ENCODE measurements at places on chromosomes 2 and 18.

DNA sequence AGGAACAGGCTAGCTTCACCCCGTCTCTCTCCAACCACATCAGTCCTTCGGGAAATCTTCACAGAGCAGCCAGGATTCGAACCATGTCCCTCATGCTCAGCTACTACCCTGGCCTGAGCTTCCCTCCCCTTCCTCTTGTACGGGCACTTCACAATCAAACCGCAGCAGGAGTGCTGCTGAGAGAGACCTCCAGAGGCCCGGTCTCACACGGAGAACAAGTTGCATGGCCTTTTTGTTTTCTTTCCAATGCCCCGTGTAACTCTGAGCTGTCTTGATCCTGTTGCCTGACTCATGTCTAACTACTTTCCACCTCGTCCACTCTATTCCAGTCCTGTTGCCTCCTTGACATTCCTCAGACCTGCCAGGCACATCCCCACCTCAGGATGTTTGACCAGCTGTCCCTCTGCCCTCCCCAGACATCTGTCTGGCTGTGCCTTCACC is 25.4 kb downstream of the FBLN7 start:
- no peak for DNase-seq

DNA sequence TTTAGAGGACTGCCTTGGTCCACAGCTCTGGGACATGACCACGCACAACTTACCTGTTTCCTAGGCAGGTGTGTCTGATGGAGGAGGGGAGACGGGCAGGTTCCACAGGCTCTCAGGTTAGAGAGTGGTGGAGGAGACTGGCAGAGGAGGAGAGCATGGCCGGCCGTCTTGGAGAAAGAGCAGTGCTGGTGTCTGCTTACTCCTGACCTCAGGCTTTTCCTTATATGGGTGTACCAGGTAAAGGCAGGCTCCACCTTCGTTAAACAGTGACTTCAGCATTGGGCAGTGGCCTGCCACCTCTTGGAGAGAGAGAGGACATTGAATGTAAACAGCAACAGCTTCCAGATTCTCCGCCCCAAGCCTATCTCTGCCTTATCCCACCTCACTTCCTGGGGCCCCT is at the start of gene CAPN13:
TSS of gene CAPN13 (minus strand) at position 198 of the 400 bp plus-strand sequence. CDS start 20,121 bp downstream, outside the sequence.
- no peak for DNase-seq

- no peak for DNase-seq
Measured at GRCh38 chr2:201648-202433, 62.0 kb downstream of the SH3YL1 start.

DNA sequence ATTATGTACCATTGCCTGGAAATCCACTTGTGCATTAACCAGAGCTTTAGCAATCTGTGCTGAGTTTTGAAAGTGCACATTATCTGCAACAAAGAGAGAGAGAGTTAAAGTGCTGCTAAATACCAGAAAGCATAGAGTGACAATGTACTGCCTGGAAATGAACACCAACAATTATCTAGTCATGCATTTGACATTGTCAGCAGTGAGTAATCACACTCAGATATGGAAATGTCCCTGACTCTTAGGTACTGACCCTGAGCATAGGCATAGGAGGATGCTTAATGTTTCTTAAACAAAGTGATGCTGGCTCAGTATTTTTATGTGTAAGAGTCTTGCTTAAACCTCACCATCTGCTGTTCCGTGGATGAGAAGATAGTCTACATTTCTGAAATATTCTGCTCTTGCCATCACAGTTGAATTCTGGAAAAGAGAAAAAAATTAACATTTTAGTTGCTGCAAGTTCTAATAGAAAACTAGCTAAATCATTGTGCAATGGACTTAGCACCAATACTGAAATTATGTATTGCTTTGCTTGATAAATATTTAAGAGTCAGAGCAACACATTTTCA is 20.8 kb upstream of the GCG start:
- no peak for DNase-seq

DNA sequence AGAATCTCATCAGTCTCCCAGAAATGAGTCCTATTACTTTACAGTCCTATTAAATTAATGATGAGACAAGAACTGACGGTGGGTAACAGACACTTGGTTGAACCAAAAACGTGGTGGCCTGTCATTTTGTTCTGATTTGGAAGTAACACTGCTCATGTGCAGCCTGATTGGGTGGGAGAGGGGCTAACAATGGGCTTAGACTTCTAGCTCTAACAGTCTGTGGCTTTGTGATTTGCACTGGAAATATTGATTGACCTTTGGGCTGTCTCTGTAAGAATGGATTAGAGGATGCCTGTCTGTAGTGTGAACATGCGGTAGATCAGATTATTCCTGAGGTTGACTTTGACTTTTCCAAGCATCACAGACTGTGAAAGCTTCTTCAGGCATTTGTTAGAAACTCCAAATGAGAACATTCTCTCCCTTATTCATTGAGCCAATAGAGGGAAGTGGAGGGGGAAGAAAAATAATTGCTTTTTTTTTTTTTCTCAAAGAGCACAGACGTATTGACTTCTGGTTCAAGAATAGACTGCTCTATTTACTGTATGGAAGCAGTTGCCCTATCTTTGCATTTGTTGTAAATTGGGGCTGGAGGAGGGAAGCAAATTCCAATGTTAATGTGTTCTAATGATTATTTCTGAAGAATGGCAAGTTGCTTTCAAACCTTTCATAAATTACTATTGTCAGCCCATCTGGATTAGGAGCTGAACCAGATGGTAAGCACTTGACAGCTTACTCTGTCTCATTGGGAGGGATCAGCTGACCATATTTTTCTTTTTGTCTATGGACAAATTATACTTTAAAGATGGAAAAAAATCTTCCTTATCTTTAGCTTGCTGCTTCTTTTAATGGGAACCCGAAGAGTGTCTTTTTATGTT is 85.8 kb upstream of the TTN start:
- no peak for DNase-seq

- DNase-seq: no peak
Measured at GRCh38 chr2:20433249-20433648, 13.6 kb upstream of the RHOB start.

- DNase-seq: peak; percentile 88
Measured at GRCh38 chr2:140695155-140695554, 1435.7 kb downstream of the LRP1B start.

DNA sequence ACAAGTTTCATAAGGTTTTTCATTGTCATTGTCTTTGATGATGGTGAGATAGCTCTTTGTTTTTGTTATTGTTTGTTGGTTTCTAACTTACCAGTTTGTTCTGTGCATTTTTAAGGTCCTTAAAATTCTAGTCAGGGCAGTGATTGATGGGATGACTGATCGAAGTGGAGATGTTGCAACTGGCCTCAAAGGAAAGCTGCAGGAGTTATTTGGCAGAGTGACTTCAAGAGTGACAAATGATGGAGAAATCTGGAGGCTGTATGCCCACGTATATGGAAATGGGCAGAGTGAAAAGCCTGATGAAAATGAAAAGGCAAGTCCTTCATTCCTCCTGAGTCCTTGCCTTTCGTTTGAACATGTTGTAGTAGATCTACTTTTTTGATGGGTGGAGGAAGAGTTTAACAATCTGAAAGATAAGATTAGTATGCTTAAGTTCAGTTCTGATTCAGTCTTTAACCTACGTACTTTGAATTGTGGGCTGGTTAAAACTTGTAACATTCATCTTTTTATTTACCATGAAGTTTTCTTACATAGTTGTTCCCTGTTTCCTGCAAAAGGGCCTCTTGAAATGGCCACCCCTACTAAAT is 135.8 kb upstream of the LTBP1 start:
- DNase-seq: no peak

GRCh38 chr2:587087-587960 is 89.9 kb downstream of the TMEM18 start:
- DNase-seq: no peak

GRCh38 chr2:202910698-202911097 is 775 bp downstream of the WDR12 start:
- DNase-seq: no peak

DNA sequence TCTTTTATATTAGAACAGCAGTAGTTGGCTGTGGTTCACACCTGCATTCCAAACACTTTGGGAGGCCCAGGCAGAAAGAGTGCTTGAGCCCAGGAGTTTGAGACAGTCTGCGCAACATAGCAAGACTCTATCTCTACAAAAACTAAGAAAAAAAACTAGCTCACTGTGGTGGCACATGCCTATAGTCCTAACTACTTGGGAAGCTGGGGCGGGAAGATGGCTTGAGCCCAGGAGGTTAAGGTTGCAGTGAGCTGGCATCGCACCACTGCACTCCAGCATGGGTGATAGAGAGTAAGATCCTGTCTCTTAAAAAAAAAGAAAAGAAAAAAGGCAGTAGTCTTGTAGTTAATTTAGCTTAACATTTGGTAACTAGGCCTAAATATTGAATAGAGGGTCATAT is 136.6 kb downstream of the AGPS start:
- no peak for DNase-seq

DNA sequence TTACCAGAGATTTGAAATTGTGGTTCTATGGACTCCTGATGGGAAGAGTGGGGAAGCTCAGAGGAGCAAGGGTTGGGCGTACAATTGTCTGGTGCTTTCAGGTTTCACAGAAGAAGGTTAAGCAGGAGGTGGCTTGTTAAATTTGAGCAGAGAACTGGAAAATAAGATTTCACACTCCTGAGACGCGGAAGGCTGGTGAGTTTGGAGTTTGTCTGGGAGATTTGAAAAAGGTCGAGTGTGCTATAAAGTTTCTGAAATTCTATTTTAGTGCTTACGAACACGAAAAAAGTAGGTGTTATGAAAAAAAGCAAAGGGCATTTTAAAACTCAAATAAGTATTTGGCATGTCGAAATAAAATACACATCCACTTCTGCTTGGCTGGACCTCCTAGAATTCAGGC is 170.1 kb downstream of the MEIS1 start:
- DNase-seq: no peak

Measured in skeletal muscle cell (primary cell).